Activated CD4-positive, alpha-beta T cell treated with anti-CD3 and anti-CD28 coated beads for 36 hours (primary cell): ENCODE measurements at places on chromosomes 16 and 17. TPM values are rescaled to one million over a fixed set of nuclear protein-coding genes. Genes with fewer than 3 reads are reported as not detected.

NPIPA7 gene
- total RNA-seq: 13.7 TPM

DNA sequence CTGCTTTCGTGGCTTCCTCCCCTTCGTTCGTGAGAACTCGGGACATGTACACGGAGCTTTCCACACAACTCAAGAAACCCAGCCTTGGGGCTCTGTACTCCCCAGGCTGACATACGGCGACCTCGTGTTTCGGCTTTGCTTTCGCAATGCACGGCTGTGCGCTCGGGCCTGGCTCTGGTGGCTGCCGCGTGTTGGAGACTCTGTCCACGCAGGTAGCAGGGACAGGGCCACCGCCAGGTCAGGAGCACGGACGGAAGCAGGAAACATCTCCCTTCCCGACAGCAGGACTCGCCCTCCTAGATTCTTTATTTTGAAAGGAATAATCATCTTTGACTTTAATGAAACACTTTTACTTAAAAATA, 17.3 kb downstream of the UTS2R start:
- H3K27ac ChIP-seq: no peak overlapping the region
- DNase-seq: no peak
- H3K4me3 ChIP-seq: no peak overlapping the region
- no peaks in the 10 kb centered on the region for H3K4me1 ChIP-seq

P3H4 gene
- 2.0 TPM for total RNA-seq

- H3K27me3 ChIP-seq: no peaks in the 10 kb centered on the region
- no peak for DNase-seq
- H3K4me3 ChIP-seq: no peak overlapping the region
Observed at GRCh38 chr16:22428654-22429053, 54.2 kb upstream of the CDR2 start.
